ENCODE measurements at places on chromosomes 16 and 17. TPM values are rescaled to one million over a fixed set of nuclear protein-coding genes. Genes with fewer than 3 reads are reported as not detected.

DNA sequence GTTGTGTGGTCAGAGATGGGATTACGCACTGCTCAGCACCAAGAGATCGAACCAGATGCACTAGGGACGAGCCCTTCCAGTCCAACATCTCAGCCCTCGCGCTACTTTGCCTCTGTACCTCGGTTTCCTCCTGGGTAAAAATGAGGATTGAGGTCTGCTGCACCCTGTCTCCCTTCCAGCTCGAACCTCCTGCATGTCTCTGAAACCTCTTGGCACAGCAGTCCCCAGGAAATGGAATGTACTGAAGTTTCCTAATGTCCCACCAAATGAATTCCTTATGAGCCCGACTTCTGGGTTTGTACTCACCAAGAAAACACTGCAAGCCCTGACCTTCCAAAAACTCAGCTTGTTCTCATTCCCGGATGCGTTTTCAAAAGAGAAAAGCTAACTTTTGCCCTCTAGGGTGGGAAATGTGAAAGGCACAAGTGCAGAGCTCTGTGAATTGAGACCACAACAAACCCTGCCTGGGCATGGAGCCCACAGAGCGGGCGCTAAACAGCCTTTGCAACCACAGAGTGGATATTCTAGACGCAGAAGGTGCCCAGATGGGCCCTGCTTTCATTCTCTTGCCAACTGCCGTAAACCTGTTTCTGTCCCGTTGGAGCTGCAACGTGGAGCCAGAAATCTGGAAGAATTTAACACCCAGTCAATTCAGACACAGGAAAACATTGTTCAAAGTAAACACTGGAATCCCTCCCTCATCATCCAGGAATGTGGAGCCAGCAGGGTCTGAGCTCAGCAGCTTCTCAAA, 10.3 kb downstream of the CDRT4 start:
- DNase-seq: no peak

Gene ACSM2B
- total RNA-seq: 0.10 TPM

DNA sequence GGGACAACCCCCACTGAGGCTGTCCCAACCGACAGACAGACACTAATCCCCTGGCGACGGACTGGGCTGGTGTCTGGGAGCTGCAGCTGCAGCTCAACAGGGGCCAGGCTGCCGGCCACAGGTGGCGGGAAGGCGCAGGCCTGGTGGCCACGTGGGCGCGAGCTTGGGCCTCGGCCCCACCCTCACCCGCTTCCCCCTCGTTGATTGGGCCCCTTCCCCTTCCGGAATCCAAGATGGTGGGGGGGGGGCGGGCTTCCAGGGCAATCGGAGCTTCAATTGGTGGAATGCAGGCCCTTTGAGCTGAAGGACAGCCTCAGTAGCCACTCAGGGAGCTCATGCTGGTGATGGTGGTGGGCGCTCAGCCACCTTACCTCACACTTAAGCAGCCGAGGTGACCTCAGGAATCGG, 8.7 kb upstream of the TBX4 start:
- no peak for DNase-seq

DNA sequence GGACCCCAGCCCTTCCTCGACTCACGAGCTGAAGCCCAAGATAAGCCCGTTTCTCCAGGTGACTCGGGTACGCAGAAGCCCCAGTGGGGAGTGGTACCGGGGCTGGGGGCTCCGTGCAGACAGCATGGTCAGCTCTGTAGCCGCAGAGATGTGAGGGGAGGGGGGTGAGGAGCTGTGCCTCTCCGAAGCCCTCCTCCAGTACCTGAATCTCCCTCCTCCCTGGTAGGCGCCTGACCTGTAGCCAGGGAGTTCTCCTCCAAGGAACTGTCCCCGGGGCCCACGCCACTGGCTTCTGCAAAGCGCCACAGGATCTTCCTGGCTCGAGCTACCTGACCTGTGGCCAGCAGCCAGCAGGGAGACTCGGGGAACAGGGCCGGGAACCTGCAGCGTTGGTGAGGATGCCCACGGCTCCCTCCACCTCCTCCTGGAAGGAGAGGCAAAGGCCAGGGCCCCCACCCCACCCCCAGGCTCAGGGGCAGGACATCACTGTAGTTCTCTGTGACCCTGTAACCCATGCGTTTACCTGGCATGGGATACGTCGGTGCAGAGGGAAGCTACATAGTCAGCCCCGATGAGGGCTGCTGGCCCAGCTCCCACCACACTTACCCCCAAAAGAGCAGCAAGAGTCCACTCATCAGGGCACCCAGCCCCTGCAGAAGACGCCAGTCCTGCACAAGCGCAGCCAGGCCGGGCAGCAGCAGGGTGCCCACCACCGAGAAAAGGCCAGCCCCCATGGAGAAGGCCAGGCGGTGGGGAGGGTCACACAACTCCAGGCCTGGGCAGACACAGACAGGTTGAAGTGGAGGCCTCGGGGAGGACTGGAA, 1.7 kb downstream of the SLC22A31 start:
- DNase-seq: no peak

- DNase-seq: peak; percentile 18
Measured at GRCh38 chr17:57948555-57949420, 6.4 kb downstream of the CUEDC1 start.

GRCh38 chr17:10018461-10018891, 113.4 kb upstream of the RCVRN start:
- DNase-seq: no peak

- no peak for DNase-seq
Measured at GRCh38 chr16:85103114-85104079, 8.9 kb downstream of the CIBAR2 start.

DNA sequence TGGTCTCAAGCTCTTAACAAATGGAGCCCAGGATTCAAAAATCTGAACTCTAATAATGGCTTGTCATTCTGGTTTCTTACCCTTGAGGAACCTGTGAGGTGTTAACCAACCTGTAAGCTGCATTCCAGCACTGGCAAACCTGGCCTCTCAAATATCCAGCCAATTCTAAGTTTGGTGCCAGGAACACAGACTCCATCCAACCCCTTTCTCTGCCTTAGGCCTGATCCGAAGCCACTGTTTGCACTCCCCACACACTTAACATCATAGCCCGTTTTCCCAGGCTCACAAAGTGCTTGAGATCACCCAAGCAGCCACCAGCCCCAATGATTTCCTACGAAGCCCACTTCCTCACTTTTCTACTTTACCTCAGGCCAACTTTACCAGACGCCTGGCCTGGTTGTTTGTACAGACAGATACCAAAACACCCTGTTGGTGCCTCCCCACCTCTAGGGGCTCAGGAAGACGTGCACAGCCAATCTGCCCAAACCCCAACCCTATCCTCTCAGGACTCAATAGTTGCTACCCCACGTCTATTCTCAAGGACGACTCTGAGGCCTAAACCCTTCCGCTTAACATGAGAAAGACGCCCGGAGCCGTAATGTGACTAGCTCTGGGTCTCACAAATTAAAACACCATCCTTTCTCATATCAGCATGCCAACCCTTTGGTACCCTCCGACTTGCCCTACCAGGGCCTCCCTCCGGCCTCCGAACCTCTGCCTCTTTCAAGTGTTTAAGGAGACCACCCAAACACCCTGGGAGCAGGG, 3.2 kb upstream of the PER1 start:
- no peak for DNase-seq

- no peak for DNase-seq
Measured at GRCh38 chr17:6476810-6477179, 32.5 kb downstream of the PIMREG start.

GRCh38 chr16:52783616-52784015, 236.7 kb upstream of the TOX3 start:
- no peak for DNase-seq

DNA sequence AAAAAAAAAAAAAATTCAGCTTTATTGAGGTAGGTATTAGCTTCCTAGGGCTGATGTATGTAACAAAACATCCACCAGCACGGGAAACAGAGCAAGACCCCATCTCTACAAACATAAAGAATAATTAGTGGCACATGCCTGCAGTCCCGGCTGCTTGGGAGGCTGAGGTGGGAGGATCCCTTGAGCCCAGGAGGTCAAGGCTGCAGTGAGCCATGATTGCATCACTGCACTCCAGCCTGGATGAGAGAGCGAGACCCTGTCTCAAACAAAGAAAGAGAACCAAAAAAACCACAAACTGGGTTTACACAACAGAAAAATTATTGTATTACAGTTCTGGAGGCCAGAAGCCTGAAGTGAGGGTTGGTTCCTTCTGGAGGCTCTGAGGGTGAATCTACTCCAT, 4.0 kb upstream of the MMP25 start:
- no peak for DNase-seq

DNA sequence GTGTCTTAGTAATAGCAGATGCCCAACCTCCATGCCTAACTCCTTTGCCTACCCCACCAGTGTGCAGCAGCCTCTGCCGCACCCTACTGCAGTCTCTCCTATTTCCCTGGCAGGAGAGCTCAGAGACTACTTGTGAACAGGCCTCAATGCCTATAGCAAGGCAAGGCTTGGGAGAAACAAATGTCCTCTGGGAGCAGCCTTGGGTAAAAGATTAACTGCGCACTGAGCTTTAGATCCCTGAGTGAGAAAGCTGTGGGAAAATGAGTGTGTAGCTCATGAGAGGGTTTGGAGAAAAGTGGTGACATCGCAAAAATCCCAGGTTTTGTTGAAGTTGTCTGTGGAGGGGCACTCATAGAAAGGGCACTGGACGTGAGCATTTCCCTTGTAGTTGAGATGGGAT, 335.8 kb downstream of the WWOX start:
- DNase-seq: no peak

GRCh38 chr16:13864689-13865088, 55.3 kb upstream of the ERCC4 start:
- DNase-seq: no peak

- DNase-seq: no peak
Measured at GRCh38 chr17:47287068-47287467, 33.4 kb downstream of the ITGB3 start.

Gene SMIM5
- total RNA-seq: 1.4 TPM

DNA sequence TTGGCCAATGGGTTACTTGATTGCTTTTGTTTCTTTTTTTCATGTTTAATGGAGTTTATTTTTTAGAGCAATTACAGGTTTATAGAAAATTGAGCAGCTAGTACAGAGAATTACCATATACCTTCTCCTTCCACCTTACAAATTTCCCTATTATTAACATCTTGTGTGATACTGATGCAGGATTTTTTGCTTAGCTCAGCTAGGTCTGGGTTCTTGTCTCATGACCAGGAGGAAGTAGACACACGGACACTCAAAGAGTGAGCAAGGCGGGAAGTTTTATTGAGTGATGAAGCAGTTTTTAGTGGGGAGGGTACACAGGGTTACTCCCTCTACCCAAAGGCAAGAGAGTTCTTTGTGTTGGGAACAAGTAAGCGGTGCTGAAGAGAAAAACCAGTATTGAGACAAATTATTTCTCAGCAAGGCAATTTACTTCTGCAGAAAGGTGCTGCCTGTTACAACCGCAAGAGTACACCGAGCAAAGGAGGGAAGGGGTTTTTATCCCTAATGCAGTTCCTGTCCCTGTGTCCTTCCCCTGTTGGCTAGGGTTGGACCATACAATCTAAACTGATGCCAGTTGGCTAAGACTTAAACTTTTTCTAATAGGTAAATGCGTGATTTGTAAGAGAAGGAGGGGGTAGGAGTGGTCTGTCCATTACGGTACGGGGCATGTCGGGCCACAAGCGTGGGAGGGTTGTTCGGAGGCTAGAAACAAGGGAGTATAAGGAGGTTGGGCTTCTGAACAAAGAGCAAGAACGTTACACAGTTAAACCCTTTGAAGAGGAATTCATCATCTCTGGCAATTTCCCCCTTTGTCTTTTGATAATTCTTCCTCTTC, 26.9 kb downstream of the SEC14L1 start:
- DNase-seq: no peak

Measured in activated T-cell treated with anti-CD3 and anti-CD28 coated beads, Interleukin-2, amount 50 U/mL, for 72 hours (primary cell).